ENCODE measurements at places on chromosomes 6 and 20.

- DNase-seq, result no peak
Observed at GRCh38 chr6:109465772-109466171, 10.2 kb upstream of the MICAL1 start.

DNA sequence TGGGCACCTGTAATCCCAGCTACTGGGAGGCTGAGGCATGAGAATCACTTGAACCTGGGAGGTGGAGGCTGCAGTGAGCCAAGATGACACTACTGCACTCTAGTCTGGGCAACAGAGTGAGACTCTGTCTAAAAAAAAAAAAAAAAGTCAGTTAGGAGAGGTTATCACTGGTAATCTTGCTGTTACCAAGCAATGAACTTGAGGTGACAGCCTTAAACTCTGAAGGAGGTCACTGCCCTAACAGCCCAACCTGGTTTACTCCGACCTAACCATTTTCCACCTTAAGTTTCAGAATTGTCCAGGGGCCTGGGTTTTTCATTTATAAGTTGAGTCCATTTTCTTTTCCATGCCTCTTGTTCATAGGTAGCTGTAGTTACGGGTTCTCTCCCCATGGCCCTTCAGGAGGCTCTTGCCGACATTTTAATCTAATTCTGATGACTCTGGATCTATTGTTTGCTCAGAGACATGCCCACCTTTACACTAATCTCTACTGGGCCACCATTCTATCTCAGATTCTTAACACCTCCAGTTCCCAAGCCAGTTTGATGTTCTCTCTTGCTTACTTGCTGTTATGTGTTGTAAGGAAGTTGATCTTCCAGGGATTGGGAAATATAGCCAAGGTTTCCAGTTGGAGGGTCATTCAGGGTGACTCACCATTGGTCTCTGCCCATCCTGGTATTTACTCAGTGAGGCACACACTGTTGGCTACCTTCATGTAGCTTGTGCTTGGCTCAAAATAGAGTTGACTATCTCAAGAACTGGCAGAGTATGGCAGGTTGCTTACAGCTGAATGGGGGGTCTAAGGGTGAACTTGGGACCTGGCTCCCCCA, 29.1 kb downstream of the SHLD1 start:
- DNase-seq, result no peak

- no peak for DNase-seq
Observed at GRCh38 chr20:21569586-21569985, 55.7 kb upstream of the NKX2-2 start.

- DNase-seq, result no peak
Observed at GRCh38 chr6:83308833-83309232, 115.7 kb downstream of the RWDD2A start.

DNA sequence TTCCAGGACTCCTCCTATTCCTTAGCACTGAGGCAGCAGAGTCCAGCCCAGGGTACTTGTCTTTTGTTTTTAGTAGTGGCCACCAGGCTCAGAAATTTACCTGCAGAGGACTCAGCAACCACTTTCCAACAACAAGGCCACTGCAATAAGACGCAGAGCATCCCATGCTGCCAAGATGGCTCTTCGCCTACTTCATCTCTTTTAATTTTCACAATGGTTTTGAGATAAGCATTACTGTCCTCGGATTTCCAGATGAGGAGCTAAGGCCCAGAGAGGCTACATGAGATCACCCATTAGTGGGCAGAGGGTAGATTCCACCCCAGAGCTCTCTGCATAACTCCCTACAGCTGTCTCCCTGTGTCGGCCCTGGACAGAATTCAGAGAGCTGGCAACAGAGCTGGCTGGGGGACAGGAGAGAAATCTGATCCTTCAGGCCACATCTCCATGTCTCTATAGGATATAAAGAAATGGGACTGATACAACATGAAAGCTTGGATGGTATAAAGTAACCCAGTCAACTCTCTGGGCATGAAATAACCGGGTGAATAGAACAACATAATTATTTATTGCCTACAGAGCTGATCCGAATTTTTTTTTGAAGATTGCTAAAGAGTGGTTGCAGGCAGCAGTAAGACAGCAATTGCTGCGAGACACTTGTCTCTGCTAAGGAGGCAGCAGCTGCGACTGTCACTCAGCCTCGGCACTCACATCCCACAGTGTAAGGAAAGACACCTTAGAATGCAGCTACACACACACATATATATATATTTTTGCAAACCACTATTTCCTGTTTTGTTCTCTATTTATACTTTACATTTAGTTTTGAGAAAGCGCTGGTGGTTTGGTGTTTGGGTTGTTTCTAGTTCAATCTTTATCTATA, 37.2 kb downstream of the SCML4 start:
- no peak for DNase-seq

DNA sequence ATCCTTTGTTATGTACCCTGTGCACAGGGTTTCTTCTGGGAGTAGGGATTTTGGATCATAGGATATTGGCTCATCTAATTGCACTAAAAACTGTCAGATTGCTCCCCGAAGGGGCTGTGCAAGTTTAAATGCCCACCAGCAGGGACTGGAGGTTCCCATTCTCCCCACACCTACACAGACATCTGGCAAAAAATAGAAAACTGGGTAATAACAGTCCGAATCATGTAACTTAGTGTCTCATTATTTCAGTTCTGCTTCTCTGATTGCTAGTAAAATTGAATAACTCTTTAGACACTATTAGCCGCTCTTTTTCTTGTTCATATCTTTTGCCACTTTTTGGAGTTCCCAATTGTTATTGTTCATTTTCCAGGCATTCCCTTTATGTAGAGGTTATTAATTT, 5.3 kb downstream of the PSMF1 start:
- DNase-seq, result no peak

GRCh38 chr6:119463081-119463626, 113.6 kb upstream of the MAN1A1 start:
- DNase-seq, result no peak

GRCh38 chr6:57116776-57117175, 26.8 kb downstream of the ZNF451 start:
- DNase-seq, result no peak

GRCh38 chr6:50689210-50689609, 24.1 kb upstream of the TFAP2D start:
- DNase-seq, result no peak

DNA sequence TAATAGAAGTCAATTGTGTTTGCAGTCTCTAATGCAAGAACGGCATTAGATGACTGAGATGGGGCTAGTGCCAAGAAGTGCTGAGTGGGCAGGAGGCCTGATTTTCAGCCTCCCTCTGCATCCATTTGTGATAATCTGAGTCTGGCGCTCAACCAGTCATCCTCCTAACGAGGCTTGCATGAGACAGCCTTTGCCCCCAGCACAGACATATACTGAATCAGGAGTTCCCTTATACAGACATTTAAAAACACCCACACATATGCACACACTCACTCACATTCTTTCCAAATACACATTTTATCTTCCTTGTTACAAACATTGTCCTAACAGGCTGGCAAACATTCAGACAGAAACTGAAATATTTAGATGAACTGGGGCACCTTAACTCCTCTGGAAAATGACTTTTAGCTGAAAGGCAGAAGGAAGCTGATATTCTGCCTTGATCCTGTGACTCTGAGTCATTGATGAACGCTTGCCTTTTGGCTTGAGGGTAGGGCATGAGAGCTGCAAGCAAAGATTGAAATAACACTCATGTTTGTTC, 562.3 kb downstream of the DHX35 start:
- DNase-seq, result no peak

DNA sequence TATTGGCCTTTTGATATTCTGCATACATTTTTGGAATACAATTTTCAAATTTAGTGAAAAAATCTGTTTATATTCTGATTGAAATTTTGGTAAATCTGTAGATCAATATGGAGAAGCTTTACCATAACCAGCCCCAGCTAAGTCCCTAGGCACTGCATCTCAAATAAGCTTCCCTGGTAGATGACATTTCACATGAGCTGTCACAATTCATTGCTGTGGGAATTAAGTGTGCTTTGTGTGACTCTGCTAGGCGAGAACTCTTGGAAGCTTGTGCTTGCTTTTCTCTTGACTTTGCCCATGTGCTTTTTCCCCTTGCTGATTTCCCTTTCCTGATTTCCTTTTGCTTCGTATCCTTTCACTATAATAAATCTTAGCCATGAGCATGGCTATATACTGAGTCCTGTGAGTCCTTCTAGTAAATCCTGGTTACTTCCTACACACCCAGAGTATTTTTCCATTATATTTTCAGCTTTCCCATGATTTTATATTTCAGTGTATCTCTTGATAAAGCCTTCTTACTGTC, 166.5 kb upstream of the MMS22L start:
- no peak for DNase-seq

- DNase-seq, result no peak
Observed at GRCh38 chr6:126145351-126145750, 159.0 kb downstream of the TRMT11 start.

Data from stimulated activated CD4-positive, alpha-beta T cell treated with anti-CD3 and anti-CD28 coated beads, Interleukin-12 subunit alpha, Interleukin-12 subunit beta, amount 100 ng/mL, for 48 hours (primary cell).